ENCODE measurements at places on chromosomes 3 and 15.
A peak's percentile ranks its signal among the peaks of the same experiment; 100 is the strongest.

- DNase-seq: peak; percentile 92
Observed at GRCh38 chr3:194134231-194134756, 1.7 kb upstream of the HES1 start.

DNA sequence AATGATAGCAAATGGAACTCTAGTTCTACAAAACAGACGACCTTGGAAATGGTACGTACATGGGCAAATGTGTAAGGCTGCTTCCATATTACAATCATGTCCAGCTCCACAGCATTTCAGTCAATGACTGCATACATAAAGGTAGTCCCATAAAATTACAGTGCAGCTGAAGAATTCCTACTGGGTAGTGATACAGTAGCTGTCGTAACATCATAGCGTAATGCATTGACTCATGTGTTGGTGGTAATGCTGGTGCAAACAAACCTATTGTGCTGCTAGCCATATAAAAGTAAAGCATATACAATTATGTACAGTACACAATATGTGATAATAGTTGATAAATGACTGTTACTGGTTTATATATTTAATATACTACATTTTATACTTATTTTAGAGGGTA lies 18.5 kb downstream of the TTC23 start:
- no peak for DNase-seq

GRCh38 chr3:110859336-110859735 lies 212.3 kb upstream of the NECTIN3 start:
- DNase-seq: no peak

DNA sequence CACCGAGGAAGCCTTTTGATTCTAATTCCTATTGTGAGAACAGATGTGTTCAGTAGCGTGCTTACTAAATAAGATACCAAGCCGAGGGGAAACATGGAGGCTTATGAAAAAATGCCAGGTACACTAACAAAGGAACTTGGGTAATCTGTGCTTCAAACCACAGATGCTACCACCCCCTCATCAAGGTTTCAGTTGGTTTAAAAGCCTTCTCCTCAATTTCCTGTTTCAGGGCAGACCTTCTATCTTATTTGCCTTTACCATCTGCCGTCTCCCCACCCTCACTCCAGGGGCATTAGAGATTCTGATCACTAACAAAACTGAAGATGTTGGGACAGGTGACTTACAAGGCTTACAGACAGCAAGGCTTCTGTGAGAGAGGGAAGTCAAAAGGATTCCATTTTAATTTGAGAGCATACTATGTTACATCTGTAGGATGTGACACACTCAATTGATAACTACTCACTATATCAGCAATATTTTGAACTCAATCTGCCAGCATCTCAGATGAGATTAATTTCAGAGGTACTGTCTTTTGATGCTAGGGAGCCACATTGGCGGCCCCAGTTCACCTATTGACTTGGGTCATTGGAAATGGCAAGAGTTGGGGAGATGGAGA lies 60.6 kb upstream of the PLCL2 start:
- no peak for DNase-seq

DNA sequence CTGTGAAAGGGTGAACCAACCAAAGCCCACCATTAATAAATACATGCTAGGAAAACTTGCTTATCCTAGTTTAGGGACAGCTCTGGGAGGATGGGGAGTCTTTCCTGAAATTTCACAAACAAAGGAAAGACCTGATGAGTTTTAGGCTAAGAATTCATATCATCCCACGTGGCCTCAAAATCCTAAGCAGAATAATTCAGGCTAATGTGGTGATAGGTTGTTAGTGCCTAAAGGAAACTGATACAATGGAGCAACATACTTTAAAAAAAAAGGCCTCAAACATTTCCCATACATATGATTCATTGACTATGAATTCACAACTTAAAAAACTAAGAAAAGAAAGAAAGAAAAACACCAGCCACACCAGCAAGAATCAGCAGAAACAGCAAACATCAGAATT lies 126.9 kb upstream of the CNTN4 start:
- DNase-seq: no peak

DNA sequence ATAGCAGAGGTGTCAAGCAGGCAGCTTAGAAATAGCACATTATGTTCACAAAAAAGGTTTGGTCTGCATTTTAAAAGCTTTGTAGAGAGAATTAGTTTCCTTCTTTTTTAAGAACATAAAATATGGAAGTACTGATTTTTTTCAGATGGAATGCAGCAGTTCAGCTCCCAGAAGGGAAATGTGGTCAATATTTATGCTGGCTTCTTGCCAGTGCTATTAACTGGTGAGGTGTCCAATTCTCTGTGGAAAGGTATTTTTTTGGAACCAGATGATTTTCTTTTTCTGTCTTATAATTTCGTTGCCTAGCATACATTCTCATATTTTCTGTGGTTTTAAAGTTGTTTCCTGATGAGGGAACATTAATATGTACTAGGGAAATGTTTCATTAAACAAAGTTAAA lies 211.4 kb upstream of the ZNF385D start:
- no peak for DNase-seq

DNA sequence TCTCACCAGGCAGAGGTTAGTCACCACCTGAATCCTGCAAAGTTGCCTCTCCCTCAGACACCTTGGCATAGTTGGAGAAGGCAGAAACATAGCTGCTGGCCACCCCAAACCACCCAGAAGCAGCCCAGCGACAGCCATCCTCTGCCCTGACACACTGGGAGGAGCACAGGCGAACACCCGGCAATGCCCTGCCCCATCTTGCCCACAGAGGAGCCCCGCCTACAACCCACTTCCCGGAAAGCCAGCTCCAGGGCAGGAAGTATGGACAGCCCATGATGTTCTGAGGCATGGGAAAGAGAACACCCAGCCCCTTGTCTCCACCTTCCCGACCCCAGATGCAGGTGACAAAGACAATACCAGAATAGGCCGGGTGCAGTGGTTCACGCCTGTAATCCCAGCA lies 12.6 kb upstream of the SHISA5 start:
- no peak for DNase-seq

DNA sequence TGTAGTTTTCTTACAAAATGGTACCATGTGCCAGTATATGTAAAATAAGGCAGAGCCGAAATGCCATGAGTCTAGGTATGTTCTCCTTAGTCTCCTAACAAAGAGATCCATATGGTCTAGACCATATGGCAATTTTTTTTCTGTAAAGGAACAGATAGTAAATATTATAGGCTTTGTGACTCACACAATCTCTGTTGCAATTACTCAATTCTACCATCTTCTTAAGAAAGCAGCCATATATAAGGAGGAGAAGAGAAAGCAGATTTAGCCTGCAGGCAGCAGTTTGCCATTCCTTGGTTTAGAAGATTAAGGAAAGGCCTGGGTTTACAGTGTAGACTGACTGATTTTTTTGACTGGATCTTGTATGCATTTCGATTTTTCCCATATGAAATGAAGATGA lies 16.3 kb upstream of the BBX start:
- no peak for DNase-seq

DNA sequence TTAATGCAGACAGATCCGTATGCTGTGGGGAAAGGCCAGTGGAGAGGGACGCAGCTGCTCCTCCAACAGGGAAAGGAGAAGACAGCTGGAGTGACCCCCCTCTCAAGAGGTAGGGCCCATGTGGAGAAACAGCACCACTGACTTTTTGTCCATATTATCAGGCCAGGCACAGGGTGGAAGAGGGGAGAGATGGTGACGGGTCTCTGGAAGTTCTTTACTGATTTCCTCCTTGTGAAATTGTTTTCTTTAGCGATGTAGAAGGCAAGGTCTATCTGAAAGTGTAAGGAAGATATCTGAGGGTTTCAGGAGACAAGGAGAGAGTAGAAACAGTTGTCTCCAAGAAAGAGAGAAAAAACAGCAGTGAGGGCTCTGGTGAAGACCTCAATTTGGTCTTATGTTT lies 338.8 kb downstream of the VPS13C start:
- DNase-seq: no peak

- DNase-seq: no peak
Observed at GRCh38 chr3:58625196-58625824, 41.3 kb downstream of the FAM3D start.

- no peak for DNase-seq
Observed at GRCh38 chr3:140406655-140407054, 271.2 kb upstream of the TRIM42 start.

- no peak for DNase-seq
Observed at GRCh38 chr3:121730940-121731687, 18.4 kb downstream of the GOLGB1 start.

GRCh38 chr3:195906865-195907683 lies 1.3 kb downstream of the TNK2 start:
- DNase-seq: no peak

DNA sequence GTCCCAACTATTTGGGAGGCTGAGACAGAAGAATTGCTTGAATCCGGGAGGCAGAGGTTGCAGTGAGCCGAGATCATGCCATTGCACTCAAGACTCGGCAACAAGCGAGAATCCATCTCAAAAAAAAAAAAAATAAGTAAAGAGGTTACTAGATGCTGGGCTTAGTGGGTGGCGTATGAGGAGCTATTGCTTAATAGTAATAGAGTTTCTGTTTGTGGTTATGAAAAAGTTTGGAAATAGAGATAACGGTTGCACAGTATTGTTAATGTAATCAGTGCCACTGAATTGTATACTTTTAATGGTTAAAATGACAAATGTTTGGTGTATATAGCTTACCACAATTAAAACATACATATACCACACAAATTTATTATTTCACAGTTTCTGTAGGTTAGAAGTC lies 14.7 kb upstream of the HHATL start:
- DNase-seq: no peak

DNA sequence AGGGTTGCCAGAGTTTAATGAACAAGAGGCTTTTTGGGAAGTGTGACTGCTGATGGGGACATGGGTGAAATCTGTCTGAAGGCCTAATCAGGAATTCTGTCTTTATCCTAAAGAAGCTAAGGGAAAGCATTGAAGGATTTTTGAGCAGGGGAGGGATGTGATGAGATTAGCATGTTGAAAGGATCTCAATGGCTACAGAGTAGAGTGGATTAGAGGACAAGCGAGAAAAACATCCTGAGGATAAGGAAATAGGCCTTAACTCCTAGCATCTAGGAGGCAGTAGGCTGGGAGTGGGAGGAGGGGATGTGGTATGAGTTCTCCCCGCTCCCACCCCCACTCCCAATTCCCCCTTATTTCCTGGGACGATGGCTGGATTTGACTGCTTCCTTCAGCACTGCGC lies 35.1 kb upstream of the SNTN start:
- DNase-seq: no peak

- DNase-seq: no peak
Observed at GRCh38 chr3:29026286-29026685, 254.6 kb upstream of the RBMS3 start.

DNA sequence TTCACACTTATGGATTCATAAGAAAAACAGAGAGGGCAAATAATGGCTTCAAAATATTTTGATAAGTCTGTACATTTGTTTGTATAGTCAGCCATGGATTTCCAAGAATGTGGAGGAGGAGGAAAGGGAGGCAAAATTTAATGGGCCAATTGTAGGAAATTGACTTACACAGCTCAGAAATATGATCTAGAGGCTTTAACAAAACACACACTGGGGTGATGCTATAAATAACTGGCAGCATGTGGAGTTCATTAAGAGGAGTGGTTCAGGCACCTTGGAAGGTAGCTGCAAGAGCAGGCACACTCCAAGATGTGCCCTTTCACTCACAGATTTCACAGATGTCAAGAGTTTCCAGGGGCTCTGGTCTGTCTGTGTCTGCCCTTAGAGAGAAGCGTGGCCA lies 193.4 kb upstream of the RASGRP1 start:
- DNase-seq: no peak

DNA sequence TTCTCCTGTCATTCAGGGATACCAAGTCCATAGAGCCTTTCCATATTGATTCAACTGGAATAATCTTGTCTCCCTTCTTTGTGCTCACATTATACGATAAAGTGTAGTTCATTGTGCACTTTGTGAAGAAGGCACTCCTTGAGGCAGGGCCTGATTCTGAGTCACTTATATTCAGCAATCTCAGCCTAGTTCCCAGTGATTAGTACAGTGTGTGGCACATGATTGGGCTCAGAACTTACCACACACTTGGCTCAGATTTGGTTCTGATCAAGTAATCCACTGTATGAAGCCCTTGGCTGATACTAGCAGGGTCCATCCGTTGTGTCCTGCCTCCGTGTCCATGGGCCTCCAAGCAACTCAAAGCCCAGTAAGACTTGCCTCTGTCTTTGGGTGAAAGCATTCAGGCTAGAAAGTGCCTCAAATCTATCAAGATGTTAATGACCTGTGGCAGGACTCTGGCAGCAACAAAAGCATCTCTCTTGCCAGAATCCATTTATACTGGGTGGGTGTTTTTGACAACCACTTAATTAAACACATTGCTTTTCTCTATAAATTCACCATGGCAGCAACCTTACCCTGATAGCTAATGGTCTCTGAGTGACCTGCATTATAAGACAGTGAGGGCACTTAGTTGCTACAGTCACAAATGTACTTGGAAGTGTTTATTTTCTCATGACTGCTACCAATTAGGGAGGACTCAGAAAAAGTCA lies 51.3 kb downstream of the TPRG1 start:
- no peak for DNase-seq

GRCh38 chr15:64991536-64992135 lies 1.9 kb upstream of the SPG21 start:
- DNase-seq: no peak

DNA sequence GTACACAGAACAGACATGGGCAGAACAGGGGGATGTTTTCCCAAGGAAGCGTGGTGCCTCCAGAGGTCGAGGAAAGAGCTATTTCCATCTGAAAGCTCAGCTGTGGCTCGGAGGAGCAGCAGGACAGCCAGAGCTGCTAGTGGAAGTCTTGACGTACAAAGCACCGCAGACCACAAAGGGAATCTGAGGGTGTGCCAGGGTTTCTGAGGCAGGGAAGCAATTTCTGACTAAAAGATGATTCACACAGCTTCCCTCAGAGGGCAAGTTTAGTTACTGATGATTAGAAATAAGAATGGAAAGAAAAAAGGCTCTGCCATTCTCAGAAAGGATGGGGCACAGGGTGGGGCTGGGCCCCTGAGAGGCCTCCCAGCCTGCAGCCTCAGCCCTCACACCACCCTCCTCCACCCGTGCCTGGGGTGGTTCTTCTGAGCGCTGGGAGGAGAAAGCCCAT lies 45.8 kb upstream of the SEC13 start:
- no peak for DNase-seq

GRCh38 chr15:34951993-34952392 lies 17.5 kb downstream of the AQR start:
- no peak for DNase-seq

- no peak for DNase-seq
Observed at GRCh38 chr15:69305204-69305931, 6.7 kb downstream of the PAQR5 start.

GRCh38 chr3:194755671-194756459 lies 70.2 kb downstream of the FAM43A start:
- no peak for DNase-seq

Measured in Caco-2 (cell line).